Stimulated activated CD8-positive, alpha-beta memory T cell treated with anti-CD3 and anti-CD28 coated beads, Interleukin-15, amount 100 ng/mL, for 48 hours (primary cell): ENCODE measurements at places on chromosomes 3 and 15.

GRCh38 chr3:133939463-133939835 is 43.8 kb upstream of the RAB6B start:
- no peak for DNase-seq

GRCh38 chr3:33372218-33373081 is 67.8 kb downstream of the UBP1 start:
- DNase-seq: peak; percentile 10

DNA sequence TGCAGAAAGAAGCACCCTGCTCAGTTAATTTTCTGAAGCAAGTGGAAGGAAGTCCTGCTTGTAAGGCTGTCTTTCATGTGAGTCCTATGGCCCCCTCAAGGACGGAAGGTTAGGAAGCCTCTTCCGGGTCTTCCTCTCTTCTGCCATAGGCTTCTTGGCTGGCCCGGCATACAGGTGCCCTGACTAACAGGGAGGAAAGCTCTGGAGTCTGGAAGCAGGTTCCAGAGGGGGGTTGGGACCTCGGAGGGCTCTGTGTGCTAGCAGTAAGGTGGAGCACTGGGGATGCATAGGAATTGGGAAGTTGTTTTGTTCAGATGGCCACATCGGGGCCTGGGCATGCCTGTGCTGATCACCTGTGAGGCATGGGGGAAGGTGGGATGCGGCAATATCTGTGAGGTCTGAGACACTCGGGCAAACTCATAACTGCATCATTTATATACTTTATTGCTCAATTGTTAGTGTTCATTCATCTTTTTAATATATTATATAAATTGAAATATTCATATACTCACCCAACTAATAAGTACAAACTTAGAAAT is 49.6 kb downstream of the TRAK1 start:
- DNase-seq: no peak

GRCh38 chr3:176867681-176868663 is 329.3 kb downstream of the TBL1XR1 start:
- no peak for DNase-seq

- no peak for DNase-seq
Measured at GRCh38 chr3:184715943-184716621, 4.2 kb upstream of the MAGEF1 start.

DNA sequence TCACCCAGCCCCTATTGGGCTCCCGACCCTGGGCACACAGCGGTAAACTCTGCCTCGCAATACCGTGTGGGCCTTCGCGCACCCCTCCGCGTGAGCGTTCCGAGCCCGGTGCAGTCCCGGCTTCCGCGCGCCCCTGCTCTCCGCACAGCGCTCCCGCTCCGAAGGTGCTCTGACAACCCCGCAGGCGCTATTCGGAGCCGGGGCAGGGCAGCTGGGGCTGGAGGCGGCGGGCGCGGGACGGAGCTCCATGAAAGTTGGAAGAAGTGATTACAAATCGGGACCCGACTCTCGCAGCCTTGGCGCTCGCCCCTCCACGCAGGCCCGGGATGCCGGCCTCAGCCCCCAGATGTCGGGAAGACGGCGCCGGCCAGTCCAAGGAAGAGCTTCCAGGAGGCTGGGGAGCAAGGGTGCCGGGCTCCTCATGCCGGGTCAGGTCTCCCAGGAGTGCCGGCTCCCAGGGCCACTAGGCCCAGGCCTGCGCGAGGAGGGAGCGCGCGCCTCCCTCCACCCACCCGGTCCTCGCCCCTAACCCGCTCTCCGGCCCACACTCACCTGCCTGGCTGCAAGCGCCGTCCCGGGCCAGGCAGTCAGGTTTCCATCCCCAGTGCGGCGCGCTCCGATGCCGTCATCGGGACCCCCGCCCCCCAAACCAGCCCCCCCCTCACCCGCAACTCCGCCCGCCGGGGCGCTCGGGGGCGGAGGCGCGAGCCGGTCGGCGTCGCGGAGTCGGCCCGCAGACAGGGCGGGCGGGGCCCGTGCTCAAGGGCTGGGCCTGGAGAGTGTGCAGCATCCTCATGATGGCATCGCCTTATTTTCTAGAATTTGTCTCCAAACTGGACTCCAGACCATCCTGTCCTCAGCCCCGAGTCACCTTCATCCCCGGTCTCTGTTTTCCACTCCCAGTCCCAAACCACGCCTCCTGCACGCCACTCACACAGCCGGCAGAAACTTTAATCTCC is at the start of gene KIF7:
KIF7 (minus strand) TSS at position 621 of the 959 bp plus-strand sequence. CDS start 2,537 bp downstream, outside the sequence.
- peak; percentile 9 for DNase-seq

DNA sequence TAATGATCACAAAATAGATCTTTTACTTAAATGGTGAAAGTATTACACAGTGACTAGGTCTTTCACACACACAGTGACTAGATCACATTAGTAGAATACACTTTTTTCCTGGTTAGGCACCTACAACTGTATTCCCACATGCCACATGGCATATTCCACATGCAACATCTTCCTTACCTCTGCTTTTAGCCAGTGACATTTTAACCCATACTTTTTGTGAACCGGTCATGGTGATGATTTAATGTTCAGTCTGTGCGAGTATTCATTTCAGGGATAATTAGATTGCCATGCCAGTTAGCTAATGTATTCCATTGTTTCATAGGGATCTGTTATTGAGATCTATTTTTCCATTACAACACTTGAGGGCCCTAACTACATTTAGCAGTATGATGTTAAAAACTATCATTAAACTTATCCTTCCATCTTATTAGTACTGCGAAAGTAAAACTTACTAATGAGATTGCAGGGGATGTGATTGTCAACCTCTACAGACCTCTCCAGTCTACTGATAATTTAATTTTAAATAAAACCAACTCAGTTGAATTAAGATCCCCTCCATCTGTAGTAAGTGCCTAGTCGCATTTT is 28.3 kb downstream of the TSEN2 start:
- no peak for DNase-seq
